ENCODE measurements at places on chromosomes 13 and 19.

DNA sequence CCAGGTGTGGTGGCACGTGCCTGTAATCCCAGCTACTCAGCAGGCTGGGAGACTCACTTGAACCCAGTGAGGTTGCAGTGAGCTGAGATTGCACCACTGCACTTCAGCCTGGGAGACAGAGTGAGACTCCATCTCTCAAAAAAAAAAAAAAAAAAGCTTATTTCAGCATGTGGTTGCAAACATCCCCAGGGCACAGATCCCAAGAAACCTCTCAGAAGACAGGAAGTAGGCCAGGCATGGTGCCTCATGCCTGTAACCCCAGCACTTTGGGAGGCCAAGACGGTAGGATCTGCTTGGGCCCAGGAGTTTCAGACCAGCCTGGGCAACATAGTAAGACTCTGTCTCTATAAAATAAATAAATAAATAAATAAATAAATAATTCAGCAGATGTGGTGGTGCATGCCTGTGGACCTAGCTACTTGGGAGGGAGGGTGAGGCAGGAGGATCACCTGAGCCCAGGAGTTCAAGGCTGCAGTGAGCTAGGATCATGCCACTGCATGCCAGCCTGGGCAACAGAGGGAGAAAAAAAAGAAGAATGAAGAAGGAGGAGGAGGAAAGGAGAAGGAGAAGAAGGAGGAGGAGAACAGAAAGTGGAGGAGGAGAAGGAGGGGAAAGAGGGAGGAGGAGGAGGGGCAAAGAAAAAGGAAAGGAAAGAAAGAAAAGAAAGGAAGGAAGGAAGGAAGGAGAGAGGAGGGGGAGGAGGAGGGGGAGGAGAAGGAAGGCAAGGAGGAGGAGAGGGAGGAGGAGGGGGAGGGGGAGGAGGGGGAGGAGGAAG is 4.3 kb upstream of the LRRC8E start:
- DNase-seq = no peak

GRCh38 chr19:47573071-47574026 is at the start of gene ZNF541:
ZNF541 (minus strand) TSS chr19:47573148; CDS start chr19:47555856, 17,292 bp downstream.
- DNase-seq = peak; percentile 60

- DNase-seq = no peak
Measured at GRCh38 chr13:105196052-105196451, 1339.4 kb downstream of the EFNB2 start.

- DNase-seq = peak; percentile 12
Measured at GRCh38 chr13:49220036-49220855, at the start of gene MLNR. MLNR (plus strand) TSS chr13:49220338; CDS start chr13:49220338, 0 bp downstream.

DNA sequence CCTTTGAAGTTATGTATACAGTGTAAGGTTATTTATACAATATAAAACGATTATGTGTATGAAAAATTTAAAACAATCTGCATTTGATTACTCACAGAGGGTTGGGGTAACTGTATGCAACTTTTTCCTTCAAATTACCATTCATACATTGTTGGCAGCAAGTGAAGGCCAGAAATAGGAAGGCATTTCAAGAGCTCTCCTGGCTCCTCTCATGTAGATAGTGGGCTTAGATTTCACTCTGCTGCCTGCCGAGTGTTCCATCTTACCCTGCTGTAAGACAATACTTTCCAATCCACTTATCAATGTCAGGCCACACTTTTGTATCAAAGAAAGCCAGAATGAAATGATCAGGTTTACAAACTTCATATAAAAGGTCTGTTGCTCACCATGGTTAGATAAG is 245.2 kb downstream of the DNAJC15 start:
- no peak for DNase-seq

- DNase-seq = no peak
Measured at GRCh38 chr13:92197669-92198068, 799.2 kb downstream of the GPC5 start.

- DNase-seq = no peak
Measured at GRCh38 chr13:103634066-103634465, 567.8 kb upstream of the SLC10A2 start.

- DNase-seq = no peak
Measured at GRCh38 chr13:111130116-111130508, 15.0 kb downstream of the ARHGEF7 start.

- DNase-seq = no peak
Measured at GRCh38 chr13:65882810-65883209, 1347.3 kb downstream of the PCDH9 start.

- no peak for DNase-seq
Measured at GRCh38 chr19:18741124-18742121, 49.7 kb downstream of the COMP start.

GRCh38 chr19:45103156-45103507 is 10.2 kb downstream of the PPP1R37 start:
- DNase-seq = no peak

- DNase-seq = no peak
Measured at GRCh38 chr19:23070353-23071146, 46.3 kb upstream of the ZNF730 start.

DNA sequence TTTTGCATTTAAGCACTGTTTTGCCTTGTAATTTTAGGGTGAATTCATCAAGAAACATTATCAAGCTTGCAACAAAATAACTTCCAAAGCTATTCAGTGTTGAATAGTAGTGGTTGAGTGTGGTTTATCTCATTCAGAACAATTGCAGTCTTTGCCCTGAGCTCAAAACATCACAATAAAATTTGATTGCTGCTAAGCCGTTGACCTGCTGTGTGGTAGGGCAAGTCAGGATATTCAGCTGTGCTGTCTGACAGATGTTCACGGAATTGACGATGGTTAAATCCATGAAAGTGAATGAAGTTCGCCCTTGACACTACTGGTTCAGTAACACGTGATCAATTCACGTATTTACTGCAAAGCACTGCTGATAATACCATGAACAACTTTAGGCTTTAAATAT is 66.9 kb downstream of the GJA3 start:
- DNase-seq = no peak

GRCh38 chr19:50417111-50418081 is 1.3 kb upstream of the SPIB start:
- no peak for DNase-seq

- no peak for DNase-seq
Measured at GRCh38 chr19:13864667-13865570, 12.0 kb upstream of the NANOS3 start.

DNA sequence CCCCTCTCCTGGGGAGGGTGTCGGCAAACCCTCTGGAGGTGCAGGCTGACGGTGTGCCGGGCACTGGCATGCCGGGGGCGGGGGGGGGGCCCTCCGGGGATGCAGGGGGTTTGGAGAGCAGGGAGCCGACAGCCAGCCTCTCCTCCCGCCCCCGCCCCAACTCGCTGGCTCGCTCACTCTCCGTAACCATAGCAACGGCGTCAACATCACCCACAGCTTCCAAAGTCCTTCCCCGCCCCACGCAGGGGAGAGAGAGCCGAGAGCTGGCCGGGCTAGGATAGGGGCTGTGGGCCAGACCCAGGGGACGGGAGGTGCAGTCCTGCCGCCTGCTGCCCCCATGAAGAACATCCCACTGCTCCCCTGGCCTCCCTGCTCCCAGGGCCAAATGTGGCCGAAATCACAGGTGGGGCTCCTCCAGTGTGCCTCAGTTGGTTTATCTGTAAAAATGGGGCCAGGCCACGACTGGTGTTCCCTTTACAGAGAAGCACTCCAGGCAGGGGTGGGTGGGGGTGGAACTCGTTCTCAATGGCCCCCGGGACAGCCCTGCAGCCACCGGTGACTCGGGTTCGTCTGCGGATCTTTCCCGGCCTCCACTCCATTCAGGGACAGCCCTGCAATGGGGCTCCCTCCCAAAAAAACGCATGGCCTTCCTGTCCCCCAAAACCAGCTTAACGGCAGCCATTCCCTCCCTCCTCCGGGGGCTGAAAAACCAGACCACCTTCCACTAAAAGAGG is 3.2 kb downstream of the KLF16 start:
- no peak for DNase-seq

DNA sequence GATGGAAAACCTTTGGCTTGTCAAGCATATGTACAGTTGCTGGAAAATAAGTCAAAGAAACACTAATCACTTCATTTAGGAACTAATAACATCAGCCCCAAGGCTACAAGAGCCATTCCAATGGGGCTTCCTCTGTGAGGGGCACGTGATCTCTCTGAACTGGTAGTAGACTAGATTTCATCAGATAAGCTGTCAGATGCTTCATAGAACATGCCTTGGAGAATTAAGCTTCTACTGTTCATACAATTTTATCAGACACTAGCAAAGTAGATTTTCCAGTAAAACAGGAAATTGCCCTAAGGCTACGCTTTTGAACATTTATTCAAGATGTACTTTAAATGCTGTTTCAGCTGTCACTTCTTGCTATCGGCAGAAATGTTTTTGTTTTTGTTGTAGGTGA is 107.8 kb downstream of the EDNRB start:
- DNase-seq = no peak

- no peak for DNase-seq
Measured at GRCh38 chr19:34984287-34984686, 15.8 kb upstream of the GRAMD1A start.

DNA sequence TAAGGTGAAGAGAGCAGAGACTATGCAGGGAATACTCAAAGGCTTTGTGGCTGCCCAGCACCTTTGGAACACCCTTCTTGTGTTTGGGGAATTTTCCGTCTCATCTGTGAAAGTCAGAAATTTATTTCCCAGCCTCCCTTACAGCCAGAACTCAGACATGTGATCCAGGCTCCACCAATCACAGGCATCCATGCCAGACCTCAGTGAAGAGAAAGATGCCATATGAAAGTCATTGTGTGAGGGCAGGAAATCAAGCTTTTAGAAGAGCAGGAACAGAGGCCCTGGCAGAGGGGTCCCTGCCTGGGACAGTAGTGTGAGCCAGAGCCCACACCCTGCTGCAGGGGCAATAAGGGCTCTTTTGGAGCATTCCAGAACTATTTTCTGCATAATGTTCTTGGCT is 12.1 kb downstream of the CCDC70 start:
- no peak for DNase-seq

GRCh38 chr13:50627111-50627510 is 216.4 kb downstream of the DLEU7 start:
- no peak for DNase-seq

GRCh38 chr19:49155820-49156346 is 687 bp upstream of the HRC start:
- no peak for DNase-seq

GRCh38 chr13:39557285-39557955 is 45.6 kb downstream of the LHFPL6 start:
- DNase-seq = no peak

DNA sequence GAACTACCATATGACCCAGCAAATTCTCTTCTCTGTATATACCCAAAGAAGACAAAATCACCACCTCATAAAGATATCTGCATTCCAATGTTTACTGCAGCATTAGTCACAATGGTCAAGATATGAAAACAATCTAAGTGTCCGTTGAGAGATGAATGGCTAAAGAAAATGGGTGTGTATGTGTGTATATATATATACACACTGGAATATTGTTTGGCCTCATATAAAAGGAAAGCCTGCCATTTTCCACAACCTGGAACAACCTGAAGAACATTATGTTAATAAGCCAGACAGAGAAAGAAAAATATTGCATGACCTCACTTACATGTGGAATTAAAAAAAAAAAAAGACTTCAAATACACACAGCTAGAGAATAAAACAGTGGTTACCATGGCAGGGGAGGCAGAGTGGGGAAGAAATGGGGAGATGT is 29.5 kb upstream of the RBM26 start:
- no peak for DNase-seq

- no peak for DNase-seq
Measured at GRCh38 chr13:113599391-113599790, 14.8 kb downstream of the TFDP1 start.

DNA sequence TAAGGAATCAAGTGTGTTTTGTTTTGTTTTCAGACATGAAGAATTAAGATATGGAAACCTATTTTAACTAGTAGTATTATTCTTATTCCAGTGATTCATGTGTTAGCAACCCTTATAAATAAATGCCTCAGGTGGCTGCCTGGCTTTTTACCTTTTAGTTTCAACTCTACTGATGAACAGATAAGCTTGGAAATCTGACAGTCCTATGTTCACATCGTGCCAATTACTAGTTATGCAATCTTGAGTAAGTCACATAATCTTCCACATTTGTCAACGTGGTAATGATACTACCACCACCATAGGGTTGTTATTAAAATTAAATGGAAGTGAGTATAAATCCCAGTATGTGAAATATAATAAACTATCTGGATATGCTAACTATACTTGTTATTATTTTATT is 64.3 kb downstream of the TBC1D4 start:
- DNase-seq = no peak

- no peak for DNase-seq
Measured at GRCh38 chr13:97456047-97456446, 22.1 kb downstream of the RAP2A start.

- DNase-seq = no peak
Measured at GRCh38 chr13:60370343-60370742, 26.7 kb upstream of the TDRD3 start.

DNA sequence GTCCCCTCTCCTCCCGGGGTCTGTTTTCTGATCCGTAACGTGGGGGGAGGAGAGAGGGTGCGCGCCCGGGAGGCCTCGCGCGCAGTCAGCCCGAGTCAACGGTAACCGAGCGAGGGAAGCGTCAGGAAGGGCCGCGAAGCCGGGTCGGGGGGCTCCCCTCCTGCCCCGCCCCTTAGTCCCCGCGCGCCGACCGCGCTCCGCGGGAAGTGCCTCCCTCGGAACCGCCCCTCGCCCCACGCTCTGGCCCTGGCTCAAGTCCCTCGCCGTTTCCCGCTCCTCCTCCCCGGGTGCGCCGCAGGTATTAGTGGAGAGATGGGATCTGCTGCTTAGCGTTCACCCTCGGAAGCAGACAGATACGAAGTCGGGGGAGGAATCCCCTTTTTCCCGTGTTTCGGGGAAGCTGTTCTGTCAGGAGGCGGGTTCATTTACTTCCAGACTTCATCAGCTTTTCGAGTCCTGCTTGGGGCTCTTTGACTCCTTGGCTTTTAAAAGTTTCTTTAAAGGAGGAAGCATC is 770 bp downstream of the HNRNPM start:
- DNase-seq = peak; percentile 17

GRCh38 chr13:84130495-84131114 is 248.3 kb upstream of the SLITRK1 start:
- no peak for DNase-seq

DNA sequence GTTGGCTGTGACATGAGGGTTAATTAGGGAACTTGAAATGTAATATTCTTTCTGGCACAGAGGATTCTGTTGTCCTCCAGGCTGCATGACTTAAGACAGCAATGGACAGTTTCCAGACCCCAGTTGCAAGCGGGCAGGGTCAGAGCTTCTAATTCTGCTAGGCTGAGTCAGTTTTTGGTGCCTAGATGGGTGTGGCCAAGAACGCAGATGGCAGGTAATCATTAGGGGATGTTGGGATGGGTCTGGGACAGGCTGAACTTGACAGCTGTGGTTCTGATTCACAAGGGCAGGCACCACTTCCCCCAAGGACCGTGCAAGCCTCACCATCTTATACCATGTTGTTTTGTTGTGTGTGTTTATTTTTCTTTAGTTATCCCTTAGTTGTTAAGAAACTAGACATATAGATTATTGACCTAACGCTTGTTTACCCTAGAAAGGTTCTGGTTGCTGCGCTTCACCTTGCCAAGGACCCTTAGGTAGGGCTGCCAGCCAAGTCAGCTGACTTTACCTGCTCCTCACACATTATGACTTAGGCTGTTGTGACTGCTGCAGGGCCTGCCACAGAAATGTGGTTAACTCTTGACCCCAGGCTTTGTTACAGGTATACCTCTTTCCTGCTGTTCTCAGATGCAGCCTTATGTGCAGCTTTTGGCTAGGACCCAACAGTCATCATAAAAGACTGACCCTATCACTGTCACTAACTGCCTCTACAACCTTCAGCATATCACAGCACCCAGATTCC is 117.7 kb upstream of the KLF12 start:
- DNase-seq = no peak
